ENCODE measurements at places on chromosomes 12 and 14. TPM values are rescaled to one million over a fixed set of nuclear protein-coding genes. Genes with fewer than 3 reads are reported as not detected.
A peak's percentile ranks its signal among the peaks of the same experiment; 100 is the strongest.

GRCh38 chr12:89783359-89784060 lies 74.9 kb upstream of the ATP2B1 start:
- no peaks in the 10 kb centered on the region for H3K4me1 ChIP-seq
- no peak overlapping the region for H3K4me3 ChIP-seq
- H3K36me3 ChIP-seq = no peaks in the 10 kb centered on the region
- no peak overlapping the region for H3K27ac ChIP-seq
- no peak for DNase-seq
- H3K27me3 ChIP-seq = no peaks in the 10 kb centered on the region

DNA sequence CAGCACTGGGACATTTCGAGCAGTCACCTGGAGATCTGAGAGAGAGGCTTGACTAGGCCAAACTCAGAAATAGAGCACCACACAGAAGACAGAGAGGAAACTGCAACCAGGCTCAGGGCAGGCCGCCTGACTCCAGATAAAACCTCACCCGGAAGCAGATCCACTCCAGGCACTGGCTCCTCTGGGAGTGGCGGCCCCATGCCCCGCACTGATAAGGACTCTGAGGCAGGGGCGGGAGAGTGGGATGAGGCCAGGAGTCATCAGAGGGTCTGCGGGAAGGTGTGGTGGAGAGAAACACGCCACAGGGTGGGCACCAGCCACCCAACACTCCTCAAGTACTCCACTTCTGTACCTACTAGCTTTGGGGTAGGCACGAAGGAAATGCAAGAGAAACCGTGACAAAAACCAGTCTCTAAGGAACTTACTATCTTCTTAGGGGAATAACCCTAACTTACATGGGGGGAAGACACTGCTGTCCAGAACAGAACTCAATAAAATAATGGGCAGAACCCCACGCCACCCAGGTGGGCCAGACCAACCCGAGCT lies 71.3 kb downstream of the CHGA start:
- no peaks in the 10 kb centered on the region for H3K36me3 ChIP-seq
- no peak for DNase-seq
- H3K4me3 ChIP-seq = no peak overlapping the region

DNA sequence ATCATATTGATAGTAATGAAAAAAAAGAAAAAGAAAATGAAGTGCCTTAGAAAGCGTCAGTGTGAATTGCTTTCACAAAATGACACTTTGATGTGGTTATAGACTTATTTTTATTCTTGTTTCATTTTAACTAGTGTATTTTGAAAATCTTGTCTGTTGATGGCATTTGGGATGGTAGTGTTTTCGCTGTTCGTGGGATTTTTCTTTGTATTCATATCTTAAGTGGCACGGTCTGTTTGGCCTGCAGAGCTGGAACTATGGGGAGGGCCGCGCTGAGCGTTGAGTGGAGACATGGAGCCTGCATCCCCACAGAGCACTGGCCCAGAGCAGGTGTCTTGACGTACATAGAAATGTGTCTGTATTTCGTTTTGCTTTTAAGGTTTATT lies 61.6 kb downstream of the WDR20 start:
- H3K4me1 ChIP-seq = peaks cover 6% of the 10 kb centered on the region
- H3K36me3 ChIP-seq = no peaks in the 10 kb centered on the region
- H3K4me3 ChIP-seq = no peak overlapping the region

- H3K4me1 ChIP-seq = peaks cover 13% of the 10 kb centered on the region
- no peaks in the 10 kb centered on the region for H3K27me3 ChIP-seq
- no peaks in the 10 kb centered on the region for H3K36me3 ChIP-seq
Measured at GRCh38 chr14:76373456-76373855, 2.5 kb upstream of the ESRRB start.

DNA sequence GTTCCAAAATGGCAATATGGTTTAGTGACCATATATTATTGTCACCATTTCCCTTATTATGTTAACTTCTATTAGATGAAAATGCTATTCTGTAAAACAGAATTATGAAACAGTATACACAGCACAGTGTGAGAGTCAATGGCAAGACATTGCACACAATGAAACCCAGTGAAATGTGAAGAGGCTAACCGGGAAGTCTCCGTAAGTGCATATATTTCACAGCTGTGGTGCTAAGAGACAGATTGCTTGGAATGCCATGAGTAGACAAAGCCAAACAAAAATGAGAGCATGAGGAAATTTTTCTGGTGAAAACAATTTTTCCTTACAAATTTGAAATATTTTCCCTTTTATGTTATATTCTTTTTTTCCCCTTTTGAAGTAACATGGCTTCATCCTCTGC lies 49.4 kb downstream of the DYRK2 start:
- no peak overlapping the region for H3K4me3 ChIP-seq
- no peaks in the 10 kb centered on the region for H3K4me1 ChIP-seq
- no peak overlapping the region for H3K27ac ChIP-seq
- no peaks in the 10 kb centered on the region for H3K36me3 ChIP-seq
- DNase-seq = no peak

DNA sequence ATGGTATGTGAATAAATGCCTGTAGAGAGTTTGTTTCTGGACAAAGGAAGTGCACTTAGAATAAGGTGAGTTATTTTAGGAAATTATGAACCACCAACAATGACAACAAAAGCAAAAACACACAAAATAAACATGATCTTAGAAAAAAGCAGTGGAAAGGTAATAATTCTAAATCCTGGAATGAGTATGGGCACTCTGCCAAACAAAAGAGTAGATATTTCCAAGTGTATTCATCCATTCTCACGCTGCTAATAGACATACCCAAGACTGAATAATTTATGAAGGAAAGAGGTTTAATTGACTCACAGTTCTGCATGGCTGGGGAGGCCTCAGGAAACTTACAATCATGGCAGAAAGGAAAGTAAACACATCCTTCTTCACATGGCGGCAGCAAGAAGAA lies 269.3 kb upstream of the NPAS3 start:
- no peaks in the 10 kb centered on the region for H3K27me3 ChIP-seq
- DNase-seq = no peak
- H3K4me1 ChIP-seq = no peaks in the 10 kb centered on the region
- no peaks in the 10 kb centered on the region for H3K36me3 ChIP-seq

DNA sequence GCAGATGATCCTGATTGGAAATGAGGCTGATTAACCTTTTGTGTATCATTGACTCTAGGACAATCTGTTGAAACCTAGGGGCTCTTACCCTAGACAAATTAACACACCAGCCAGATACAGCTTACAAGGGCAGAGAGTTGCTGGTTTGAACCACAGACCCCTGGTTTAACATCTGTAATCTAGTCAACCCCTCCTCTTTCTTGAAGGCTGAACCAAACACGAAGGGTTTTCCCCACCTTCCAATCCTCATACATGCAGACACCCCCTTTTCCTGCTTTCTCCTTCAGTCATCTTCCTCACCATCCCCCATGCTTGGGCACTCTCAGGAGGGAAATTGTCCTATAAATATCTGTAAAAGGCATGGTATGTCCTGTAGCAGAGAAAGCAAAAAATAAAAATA lies 126.0 kb upstream of the HIF1A start:
- H3K4me1 ChIP-seq = no peaks in the 10 kb centered on the region
- H3K4me3 ChIP-seq = no peak overlapping the region
- no peak for DNase-seq
- no peaks in the 10 kb centered on the region for H3K36me3 ChIP-seq
- no peaks in the 10 kb centered on the region for H3K27me3 ChIP-seq

GRCh38 chr12:325906-326305 lies 63.2 kb downstream of the KDM5A start:
- no peak overlapping the region for H3K27ac ChIP-seq
- no peaks in the 10 kb centered on the region for H3K27me3 ChIP-seq
- H3K4me3 ChIP-seq = no peak overlapping the region

DNA sequence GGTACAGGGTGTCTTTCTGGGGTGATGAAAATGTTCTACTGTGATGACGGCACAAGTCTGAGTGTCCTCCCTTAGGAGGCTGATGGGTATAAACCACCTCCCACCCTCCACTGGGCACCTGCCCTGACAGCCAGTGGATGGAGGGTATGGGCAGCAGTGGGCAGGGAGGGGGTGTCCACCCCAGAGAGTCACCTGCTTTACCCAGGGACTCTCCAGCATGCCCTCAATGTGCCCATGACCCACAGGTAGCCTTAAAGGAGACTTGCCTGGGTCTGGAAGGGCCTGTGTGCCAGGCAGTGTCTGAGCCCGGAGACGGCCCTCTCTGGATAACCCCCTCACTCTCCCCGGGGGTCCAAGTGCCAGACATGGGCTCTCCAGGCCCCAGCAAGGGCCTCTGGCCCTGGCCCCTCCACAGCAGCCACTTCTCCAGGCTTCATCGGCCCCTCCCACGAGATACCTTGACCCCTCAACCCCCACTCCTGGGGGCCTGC lies 38.8 kb downstream of the CCNK start:
- no peak overlapping the region for H3K4me3 ChIP-seq
- peak; percentile 46 for DNase-seq
- H3K27ac ChIP-seq = no peak overlapping the region
- H3K4me1 ChIP-seq = no peaks in the 10 kb centered on the region

- H3K36me3 ChIP-seq = no peaks in the 10 kb centered on the region
- no peaks in the 10 kb centered on the region for H3K27me3 ChIP-seq
- no peak for DNase-seq
- no peaks in the 10 kb centered on the region for H3K4me1 ChIP-seq
Measured at GRCh38 chr14:83133981-83134645, 1600.5 kb upstream of the SEL1L start.

DNA sequence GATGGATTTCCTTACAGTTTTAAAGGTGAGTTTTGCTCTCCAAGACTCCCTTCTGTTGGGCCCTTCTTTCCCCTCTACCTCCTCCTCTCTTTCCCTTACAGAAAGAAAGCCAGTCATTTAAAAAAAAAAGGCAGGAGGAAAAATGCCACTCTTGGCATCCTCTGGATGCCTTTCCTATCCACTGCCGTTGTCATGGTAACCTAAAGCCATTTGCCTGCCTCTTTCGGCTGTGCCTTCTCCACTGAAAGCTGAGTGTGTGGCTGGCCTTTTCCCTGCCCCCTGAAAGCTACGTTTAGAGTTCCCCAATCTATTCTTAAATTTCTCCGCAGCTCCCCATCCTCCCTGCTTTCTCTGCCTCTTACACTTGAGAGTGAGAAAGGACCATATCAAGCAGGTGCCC lies 67.1 kb downstream of the TUNAR start:
- H3K4me1 ChIP-seq = no peaks in the 10 kb centered on the region
- no peak overlapping the region for H3K27ac ChIP-seq
- no peaks in the 10 kb centered on the region for H3K36me3 ChIP-seq
- H3K4me3 ChIP-seq = no peak overlapping the region
- no peak for DNase-seq

DNA sequence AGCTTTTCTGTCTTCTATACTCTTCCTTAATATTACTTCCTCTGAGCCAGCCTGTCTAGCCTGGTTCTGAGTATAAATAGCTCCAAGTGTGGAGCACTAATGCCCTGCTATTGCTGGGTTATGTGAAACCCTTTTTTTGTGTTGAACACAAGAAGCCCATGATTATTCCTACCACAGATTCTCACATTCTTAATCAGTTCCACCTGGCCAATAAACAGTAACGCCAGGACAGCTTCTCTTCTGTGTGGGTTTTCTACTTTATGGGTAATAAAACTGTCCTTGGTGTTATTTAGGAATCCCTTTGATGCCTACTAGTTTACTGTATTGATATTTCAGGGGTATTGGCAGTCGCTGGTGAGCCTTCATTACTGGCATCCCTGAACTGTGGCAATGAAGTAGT lies 48.9 kb upstream of the LRIG3 start:
- H3K36me3 ChIP-seq = no peaks in the 10 kb centered on the region
- H3K27me3 ChIP-seq = no peaks in the 10 kb centered on the region
- no peak for DNase-seq
- H3K27ac ChIP-seq = no peak overlapping the region

GRCh38 chr14:101410126-101410525 lies 151.2 kb upstream of the DIO3 start:
- H3K4me1 ChIP-seq = peaks cover 10% of the 10 kb centered on the region
- H3K27me3 ChIP-seq = no peaks in the 10 kb centered on the region
- no peaks in the 10 kb centered on the region for H3K36me3 ChIP-seq
- no peak overlapping the region for H3K27ac ChIP-seq

GRCh38 chr12:18429366-18429765 lies 168.0 kb downstream of the PIK3C2G start:
- no peaks in the 10 kb centered on the region for H3K27me3 ChIP-seq
- no peaks in the 10 kb centered on the region for H3K4me1 ChIP-seq
- H3K4me3 ChIP-seq = no peak overlapping the region
- no peak for DNase-seq

GRCh38 chr12:122876731-122877130 lies 19.2 kb downstream of the VPS37B start:
- peaks cover 19% of the 10 kb centered on the region for H3K4me1 ChIP-seq
- no peaks in the 10 kb centered on the region for H3K27me3 ChIP-seq
- no peak overlapping the region for H3K27ac ChIP-seq
- DNase-seq = peak; percentile 54

OTOGL gene
- total RNA-seq = not detected

NTF3 gene
- total RNA-seq = 3.0 TPM

GPRC5D gene
- not detected for total RNA-seq

FOXA1 gene
- 32.9 TPM for total RNA-seq

DHH gene
- total RNA-seq = not detected

KRT83 gene
- total RNA-seq = not detected

NCOR2 gene
- total RNA-seq = 42.2 TPM

NOC4L gene
- 9.7 TPM for total RNA-seq

AP5M1 gene
- 20.9 TPM for total RNA-seq

IFT81 gene
- 2.5 TPM for total RNA-seq

LRRK2 gene
- 6.4 TPM for total RNA-seq

Measured in right lobe of liver (tissue), 6 donors.